HuH-7 (cell line): ENCODE measurements at places on chromosomes 3 and 15.
A peak's percentile ranks its signal among the peaks of the same experiment; 100 is the strongest.

GRCh38 chr3:60086811-60087210 lies 1037.0 kb upstream of the CFAP20DC start:
- no peak for DNase-seq

GRCh38 chr3:58222161-58222724 lies 11.5 kb upstream of the DNASE1L3 start:
- no peak for DNase-seq

DNA sequence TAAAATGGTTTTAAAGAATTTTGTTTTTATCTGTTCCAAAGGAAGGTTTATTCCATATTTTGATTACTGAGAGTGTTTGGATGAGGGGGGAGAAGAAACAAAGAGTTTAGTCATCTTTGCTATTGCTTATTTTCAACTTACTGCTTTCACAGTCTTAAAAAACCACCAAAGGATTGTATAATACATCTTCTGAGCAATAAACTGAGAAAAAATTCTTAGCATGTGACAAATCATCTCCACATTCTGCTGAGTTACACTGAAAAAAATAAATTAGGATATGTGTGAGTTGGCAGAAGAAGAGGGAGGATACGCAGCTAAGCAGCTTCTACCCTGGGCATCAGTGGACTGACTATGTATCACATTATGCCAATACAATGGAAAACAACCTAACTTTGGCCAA lies 23.2 kb upstream of the ACTC1 start:
- no peak for DNase-seq

GRCh38 chr3:191136347-191136746 lies 62.7 kb upstream of the OSTN start:
- no peak for DNase-seq

DNA sequence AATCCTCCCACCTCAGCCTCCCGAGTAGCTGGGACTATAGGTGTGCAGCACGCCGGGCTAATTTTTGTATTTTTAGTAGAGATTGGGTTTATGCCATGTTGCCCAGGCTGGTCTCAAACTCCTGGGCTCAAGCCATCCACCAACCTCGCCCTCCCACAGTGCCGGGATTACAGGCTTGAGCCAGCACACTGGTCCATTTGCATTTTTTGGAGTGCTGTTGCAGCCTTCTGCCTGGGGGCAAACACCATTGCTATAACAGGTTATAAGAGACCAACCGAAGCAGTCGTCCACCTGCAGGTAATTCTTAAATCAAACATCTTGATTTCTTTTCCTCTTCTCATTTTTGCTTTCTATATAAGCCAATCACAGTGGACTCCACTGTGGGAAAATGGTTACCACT lies 27.7 kb downstream of the ACKR4 start:
- DNase-seq: no peak

DNA sequence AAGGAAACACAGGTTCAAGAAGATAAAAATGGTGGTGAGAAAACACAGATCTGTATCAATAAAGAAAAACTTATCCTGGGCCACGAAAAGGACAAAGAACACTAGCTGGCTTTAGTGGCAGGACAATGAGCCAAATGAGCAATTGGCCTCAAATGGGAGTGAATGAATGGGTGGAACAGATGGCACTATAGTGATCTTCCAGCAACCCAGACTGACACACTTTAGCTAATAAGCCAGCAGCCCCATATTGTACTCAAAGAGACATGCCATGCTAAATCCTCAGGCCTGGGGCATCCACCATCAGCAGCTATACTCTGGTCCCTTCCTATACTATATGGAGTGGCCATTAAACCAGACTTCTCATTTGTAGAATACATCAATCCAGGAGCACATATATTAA lies 60.0 kb upstream of the GADL1 start:
- no peak for DNase-seq

DNA sequence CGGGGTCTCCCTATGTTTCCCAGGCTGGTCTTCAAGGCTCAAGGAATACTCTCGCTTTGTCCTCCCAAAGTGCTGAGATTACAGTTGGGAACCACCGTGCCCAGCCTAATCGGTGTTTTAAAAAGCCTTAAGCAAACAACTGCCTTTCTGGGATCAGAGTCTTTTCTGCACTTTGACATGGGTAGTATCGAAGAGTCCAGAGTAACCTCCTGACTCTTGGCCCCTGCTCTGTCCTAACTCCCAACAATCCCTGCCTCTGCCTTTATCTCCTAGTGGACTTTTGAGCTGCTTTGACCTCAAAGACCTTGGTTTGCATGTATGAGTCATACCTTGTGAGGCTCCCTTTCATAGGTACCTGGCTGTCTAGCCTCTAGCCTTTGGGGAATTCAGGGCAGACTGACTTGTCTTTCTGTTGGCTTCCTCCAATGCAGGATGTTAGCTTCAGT lies 21.0 kb upstream of the HACD2 start:
- DNase-seq: peak; percentile 52

DNA sequence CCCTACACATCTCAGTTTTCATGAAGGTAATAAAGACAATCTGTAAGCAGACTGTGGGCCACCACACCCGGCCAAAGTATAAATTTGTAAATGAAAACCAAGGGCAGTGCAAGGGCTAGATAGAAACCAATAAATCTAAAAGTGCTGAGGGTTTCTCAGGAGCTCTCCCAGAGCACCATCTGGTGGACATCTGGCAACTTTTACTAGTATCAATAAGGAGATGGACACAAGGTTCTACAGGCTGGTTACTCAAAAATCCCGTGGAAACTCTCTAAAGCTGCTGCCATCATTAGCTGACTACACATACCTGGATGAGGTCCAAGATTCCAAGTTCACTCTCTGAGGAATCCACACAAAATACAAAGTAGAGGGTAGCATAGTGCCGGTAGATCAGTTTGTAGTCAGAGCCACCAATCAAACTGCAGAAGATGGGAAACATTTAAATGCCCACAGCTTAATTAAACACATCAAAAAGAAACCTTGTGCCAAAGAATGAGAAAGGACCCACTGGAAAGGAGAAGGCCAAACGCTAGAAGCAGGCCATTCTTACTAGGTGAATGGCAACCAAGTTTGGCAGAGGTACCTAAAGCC lies 5.5 kb downstream of the AP3S2 start:
- peak; percentile 37 for DNase-seq

GRCh38 chr15:48682942-48683651 lies 37.6 kb upstream of the FBN1 start:
- DNase-seq: peak; percentile 34

DNA sequence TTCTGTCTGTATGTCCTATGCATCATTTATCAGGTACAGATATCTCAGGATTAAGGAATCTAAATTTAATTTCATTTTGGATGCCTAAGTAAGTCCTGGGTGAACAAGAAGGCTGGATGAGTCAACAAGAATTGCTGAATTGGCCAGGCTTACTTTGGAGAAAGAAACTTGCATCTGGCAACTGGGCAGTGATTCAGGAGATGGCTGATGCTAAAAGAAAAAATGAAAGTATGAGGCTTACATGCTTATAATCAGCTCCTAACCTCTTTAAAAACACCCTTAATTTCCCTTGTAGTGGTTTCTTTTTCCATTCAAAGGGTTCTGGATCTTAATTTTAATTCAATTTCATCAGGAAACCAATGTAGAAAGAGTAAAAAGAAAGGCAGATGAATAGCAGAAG lies 228.8 kb upstream of the PEX5L start:
- DNase-seq: no peak

- DNase-seq: no peak
Observed at GRCh38 chr3:138845771-138846173, 11.0 kb upstream of the PIK3CB start.

GRCh38 chr15:93929375-93930094 lies 301.8 kb upstream of the MCTP2 start:
- no peak for DNase-seq

DNA sequence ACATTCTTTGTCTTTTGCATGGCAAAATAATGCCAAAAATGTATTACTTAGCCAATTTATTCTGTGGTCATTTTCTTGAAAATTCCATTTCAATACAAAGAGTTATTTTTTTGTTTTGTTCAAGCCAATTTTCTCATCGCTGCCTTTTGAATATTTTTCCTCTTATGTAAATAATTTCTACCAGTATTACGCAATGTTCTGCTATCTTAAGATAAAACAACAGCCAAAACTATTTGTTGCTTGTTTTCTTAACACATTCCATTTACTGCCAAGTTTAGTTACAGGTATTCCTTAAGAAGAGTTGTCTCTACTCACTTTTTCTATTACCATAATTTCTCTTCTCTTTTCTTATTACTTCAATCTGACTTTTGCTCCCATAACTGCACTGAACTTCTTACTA lies 163.1 kb downstream of the ROBO1 start:
- no peak for DNase-seq

DNA sequence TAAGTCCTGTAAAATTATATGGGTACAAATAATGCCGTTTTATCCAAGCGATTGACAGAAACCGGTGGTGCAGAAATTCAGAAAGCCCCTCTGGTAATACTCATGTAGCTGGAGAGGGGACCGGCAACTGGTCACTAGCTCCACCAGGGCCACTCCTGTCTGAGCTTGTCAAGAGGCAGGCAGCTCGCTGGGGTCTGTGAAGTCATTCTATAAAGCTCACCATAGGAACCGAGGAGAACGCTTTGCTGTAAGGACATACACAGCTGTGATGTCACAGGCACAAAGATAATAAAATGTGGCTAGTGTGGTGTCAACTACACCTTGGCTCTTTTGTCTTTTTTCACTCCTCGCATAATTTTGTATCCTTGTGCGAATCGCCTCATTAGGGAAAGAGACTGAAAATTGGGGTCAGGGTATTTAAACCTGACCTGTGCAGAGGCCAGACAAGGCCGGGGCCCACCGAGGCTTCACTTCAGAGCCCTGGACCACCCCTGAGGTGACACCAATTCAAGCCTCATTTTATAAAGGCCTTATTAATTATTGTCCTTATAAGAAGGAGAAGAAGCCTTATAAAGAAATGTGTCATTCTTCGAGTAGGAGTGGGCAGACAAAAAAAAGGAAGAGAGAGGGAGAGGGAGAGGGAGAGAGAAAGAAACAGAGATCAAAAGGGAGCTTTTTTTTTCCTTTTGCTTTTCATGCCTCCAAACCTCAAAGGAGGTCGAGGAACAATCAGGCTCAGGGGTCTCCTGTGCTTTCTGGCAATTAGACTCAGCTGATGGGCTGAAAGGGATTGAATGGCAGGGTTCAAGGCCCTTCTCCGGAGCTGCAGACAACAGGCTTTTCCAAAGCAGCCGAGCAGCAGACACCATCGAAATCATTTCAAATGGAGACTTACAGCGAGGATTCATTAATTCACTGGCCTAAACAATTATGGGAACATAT lies 813.3 kb upstream of the ARRDC4 start:
- no peak for DNase-seq

DNA sequence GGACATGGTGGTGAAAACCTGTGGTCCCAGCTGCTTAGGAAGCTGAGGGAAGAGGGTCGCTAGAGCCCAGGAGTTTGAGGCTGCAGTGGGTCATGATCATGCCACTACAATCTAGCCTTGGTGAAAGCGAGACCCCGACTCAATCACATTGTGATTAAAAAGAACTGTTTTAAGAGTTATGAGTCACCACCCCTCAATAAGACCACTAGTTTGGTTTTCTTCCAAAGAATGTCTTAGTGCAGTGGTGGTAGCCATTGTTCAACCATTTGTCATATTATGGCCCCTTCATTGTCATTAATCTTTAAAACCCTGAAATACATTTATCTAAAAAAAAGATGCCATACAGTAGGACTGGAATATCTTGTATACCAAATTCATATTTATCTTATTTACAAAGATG lies 48.8 kb downstream of the BLM start:
- DNase-seq: no peak

- no peak for DNase-seq
Observed at GRCh38 chr3:66443118-66443803, 57.6 kb downstream of the LRIG1 start.

GRCh38 chr3:67094774-67095173 lies 96.7 kb downstream of the KBTBD8 start:
- no peak for DNase-seq

DNA sequence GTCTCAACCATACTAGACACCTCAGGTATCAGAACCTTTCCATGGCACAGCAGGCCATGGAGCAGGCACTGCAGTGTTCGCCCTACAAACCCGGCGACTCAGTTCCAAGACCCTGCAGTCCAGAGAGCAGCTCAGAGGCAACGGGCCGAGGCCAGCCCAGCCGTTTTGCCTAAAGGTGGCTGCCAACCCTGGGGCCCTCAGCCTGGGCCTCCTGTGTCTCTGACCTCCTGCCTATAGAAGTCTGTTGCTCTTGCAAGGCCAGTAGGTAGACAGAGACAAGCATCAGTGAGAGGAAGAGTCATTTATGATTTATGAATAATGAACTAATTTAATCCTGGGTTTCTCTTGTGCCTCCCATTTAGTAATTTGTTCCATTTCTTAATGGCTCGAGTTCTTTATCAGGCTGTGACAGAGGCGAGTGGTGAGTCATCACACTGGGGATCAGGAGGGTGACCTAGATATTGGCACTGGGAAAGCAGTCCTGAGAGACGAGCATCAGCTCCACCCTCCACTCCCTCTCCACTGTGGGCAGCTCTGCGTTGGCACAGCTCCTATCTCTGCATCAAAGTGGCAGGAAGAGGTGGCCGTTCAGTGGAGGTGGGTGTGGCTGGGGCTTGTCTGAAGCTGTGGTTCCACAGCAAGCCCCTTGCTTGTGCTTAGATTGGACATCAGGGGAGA lies 79.8 kb downstream of the ABHD5 start:
- DNase-seq: no peak

DNA sequence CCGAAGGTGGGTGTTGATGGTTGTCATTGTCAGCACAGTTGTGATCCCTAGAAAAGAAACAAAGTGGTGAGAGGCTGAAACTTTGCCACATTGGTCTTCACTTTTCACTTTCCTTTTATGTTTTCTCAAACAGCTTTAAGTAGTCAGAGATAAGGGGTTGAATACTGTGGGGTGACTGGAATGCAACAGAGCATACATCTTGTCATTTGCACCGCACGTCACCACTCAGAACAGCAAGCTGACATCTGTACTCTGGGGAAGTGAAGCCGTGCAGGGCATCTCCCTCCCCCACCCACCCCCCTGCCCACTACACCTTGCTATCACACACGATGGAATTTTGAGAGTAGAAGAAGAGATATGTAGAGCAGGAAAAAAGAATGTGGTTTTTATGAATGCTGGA lies 211.7 kb downstream of the GABRB3 start:
- no peak for DNase-seq

DNA sequence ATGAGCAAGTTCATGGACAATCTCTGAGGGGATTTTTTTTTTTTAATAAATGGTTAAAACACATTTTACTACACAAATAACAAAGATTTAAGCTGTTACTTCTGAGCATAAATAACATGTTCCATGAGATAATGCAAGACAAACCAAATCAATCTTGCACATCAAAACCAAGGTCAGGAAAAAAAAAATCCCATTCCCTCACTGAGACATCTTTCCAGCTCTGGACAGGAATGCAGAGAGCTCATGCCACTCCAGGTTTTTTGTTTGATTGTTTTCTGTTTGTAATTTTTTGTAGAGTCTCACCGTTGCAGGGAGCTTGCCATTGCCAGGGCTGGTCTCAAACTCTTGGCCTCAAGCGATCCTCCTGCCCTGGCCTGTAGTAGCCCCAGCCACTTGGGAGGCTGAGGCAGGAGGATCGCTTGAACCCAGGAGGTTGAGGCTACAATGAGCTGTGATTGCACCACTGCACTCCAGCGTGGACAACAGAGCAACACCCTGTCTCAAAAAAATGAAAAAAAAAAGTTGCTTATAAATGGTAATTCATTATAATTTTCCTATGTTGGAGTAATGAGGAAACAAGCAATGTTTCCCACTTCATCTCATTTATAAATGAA lies 14.0 kb downstream of the OSBPL10 start:
- DNase-seq: no peak

GRCh38 chr15:25180606-25181292 lies 226.0 kb downstream of the SNRPN start:
- no peak for DNase-seq

- DNase-seq: no peak
Observed at GRCh38 chr3:129121016-129121791, 400 bp downstream of the RAB43 start.
